ENCODE measurements at places on chromosomes 1 and 21.

- DNase-seq, result peak; percentile 69
Measured at GRCh38 chr1:167722152-167722869, 529 bp downstream of the MPZL1 start.

GRCh38 chr1:224684979-224685425, 68.9 kb downstream of the CNIH3 start:
- DNase-seq, result no peak

DNA sequence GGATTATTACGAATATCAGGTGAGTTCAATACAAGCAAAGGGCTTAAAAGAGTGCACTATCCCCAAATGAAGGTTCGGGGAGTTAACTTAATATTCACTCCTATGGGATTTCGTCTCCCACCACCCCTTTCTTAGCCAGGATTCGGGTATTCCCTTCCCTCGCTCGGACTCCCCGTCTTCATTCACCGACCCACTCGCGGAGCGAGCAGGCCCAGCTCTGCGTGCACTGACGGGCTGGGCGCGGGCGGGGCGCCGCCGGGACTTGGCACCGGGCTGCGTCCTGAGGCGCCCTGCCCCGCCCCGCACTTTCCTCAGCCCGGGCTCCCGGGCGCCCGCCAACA, 7.7 kb upstream of the MPZL1 start:
- peak; percentile 89 for DNase-seq

GRCh38 chr1:119250299-119250698, 109.8 kb upstream of the WARS2 start:
- no peak for DNase-seq

DNA sequence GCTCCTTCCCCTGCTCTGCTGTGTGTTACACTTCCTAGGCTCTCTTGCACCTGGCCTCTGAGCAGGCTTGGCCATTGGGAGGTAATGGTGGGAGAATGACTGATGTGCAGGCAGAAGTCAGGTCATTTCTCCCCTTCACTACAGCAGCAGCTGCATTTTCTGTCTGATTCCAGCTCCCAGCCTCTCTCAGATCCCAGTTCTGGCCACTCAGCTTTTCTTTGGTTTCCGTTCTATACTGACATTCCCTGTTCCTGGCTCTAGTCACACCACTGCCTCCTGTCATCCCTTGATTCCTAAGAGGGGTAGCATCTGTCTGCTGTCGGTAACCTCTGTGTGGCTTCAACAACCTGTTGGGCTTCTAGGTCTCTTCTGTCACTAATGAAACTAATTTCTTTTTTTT, 127.7 kb upstream of the HOOK1 start:
- no peak for DNase-seq

- DNase-seq, result no peak
Measured at GRCh38 chr21:45010860-45011259, 63.5 kb upstream of the ADARB1 start.

GRCh38 chr21:17578162-17578561, 34.5 kb downstream of the BTG3 start:
- no peak for DNase-seq

DNA sequence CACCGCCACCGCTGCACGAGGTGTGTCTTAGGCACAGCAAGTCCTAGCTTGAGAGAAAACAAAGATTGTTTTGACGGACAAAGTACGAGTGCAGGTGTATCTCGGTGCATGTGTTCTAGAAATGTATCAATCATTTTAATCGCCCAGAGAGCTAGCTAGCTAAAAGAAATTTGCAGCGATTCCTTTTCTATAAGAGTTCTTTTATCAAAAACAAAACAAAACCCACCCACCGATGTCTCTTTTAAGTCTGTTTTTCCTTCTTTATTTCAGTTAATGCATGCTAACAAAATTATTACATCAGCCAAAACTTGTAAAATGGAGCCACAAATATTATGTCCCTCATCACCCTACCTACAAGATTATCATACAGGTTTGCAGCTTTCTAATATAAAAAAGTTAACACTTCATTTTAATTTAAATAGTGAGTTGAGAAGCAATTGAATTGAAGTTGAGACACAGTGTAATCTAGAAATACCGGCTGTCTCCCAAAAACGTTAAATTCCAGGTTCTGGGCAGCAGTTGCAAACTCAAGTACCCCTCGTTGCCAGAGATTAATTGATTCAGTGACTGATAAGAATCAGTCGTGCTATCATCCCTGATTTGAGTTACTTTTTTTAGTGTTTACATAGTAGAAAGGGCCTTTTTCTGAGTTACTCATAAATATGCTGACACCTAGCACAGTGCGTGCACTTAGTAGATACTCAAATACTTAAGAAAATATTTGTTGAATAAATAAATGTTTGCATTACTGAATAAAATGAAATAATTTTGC, 1.5 kb upstream of the SYDE2 start:
- no peak for DNase-seq

DNA sequence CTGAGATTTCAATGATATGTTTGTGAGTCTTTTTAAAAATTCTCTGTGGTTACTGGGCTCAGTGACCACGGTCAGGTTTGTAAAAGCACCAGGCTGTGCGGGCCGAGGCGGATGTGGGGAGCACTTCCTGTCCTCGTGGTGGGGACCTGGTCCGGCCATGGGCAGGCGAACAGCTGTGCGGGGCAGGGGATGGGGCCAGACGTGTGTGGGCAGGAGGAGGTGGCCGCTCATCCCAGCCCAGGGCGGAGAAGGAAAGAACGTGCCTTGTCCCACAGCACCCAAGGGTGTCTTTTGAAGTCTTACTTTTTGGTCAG, 5.2 kb upstream of the OXCT2 start:
- DNase-seq, result no peak

GRCh38 chr1:176382163-176382562, 80.8 kb upstream of the PAPPA2 start:
- DNase-seq, result no peak

DNA sequence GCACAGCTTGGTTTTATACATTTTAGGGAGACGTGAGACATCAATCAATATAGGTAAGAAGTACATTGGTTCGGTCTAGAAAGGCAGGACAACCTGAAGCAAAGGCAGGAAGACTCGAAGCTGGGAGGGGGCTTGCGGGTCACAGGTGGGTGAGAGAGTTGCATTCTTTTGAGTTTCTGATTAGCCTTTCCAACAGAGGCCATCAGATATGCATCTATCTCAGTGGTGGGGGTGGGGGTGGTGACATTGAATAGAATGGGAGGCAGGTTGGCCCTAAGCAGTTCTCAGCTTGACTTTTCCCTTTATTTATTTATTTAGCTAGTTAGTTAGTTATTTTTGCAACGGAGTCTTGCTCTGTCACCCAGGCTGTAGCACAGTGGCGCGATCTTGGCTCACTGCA, 85.6 kb downstream of the WDR4 start:
- no peak for DNase-seq

GRCh38 chr21:14826630-14827029, 238.2 kb downstream of the NRIP1 start:
- no peak for DNase-seq

- no peak for DNase-seq
Measured at GRCh38 chr1:29683472-29683871, 447.1 kb downstream of the PTPRU start.

DNA sequence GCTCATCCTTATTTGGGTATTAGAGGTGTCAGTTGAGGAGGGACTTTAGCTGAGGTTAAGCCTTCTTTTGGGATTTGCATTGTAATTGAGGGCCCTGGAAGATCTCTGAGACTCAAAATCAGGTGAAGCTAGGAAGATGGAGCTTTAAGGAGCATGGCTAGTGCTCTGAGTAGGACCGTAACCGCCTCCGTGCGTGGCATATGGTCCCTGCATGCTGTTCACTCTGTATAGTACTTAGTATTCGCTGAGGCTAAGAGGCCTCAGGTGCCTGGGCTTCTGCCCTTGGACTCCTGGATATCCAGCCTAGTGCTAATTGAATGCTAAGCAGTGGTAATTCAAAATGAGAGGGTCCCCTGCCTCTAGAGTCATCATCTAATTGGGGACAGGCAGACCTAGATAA, 22.5 kb downstream of the NSUN4 start:
- no peak for DNase-seq

DNA sequence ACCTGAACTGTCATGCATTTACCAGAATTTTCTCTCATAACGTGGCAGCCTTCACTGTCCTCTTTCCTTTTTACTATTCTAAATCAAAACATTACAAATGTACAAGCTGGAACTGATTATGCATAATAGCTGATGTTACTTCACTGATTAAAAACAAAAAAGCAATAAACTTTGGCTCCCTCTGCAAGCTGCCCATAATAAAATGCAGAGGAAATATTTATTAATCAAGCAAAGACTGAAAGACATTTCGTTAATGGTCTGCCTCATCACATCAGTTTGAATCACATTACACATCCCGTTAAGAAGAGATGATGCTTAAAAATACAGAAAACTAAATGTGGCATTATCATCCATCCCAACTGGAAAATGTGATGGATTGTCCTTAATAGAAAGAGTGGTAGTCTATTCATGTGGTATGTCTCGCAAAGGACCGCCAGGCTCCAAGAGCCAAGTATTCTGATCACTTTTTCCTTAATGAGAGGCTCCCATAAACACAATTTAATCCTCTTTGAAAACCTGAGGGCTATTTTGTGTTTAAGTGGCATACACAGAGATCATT, 225.3 kb downstream of the RGS7 start:
- no peak for DNase-seq

DNA sequence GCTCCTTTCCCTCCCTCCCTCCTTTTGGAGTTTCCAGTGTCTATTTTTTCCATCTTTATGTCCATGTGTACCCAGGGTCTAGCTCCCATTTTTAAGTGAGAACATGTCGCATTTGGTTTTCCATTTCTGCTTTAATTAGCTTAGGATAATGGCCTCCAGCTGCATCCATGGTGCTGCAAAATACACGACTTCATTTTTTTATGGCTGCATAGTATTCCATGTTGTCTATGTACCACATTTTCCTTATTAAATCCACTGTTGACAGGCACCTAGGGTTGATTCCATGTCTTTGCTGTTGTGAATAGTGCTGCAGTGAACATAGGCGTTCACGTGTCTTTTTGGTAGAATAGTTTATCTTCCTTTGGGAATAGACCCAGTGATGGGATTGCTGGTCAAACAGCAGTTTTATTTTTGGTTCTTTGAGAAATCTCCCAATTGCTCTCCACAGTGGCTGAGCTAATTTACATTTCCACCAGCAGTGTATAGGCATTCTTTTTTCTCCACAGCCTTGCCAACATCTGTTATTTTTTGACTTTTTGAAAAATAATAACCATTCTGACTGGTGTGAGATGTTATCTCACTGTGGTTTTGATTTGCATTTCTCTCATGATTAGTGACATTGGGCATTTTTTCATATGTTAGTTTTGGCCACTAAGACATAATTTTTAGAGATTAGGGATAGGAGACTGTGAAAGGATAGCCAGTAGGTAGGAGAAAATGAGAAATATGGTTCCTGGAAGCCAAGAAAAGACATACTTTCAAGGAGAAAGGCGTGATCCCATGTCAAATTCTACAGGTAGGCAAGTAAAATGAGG, 50.4 kb downstream of the ADAMTS1 start:
- no peak for DNase-seq

DNA sequence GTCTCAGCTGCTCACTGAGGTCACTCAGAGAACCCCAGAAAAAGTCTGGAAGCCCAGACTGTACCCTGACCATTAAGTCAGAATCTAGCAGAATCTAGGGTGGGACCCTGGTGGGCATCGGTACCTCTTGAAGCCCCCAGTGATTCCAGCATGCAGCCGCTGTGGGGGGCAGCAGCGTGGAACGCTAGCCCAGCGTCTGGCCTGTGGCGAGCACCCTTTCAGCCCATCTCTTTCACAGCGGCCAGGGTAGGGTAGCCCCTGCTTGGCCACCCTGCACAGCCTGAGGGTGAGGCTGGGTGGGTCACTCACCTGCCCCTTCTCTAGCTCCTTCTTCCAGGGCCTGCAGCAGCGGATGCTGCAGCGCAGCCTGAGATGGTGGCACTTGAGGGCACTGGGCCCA, 16.3 kb downstream of the C1orf167 start:
- no peak for DNase-seq

DNA sequence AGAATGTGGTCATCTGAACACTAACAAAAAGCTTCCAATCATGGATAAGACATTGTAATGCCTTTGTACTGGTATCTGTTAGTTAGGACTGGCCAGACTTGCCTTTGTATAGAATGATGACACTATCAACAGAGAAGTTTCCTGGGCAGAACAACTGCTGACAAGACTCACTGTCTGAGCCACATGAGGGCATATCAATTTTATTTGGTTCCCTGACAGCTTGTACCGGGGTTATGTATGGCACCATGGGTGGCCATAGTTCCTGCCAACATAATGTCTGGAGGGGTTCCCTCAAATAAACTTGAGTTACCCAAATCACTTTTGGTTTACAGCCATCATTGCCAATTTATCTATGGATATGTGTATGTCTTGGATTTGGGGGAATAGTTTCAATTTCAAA, 13.6 kb upstream of the H3-3A start:
- DNase-seq, result no peak

GRCh38 chr1:162994921-162995320, 74.2 kb upstream of the RGS4 start:
- no peak for DNase-seq

DNA sequence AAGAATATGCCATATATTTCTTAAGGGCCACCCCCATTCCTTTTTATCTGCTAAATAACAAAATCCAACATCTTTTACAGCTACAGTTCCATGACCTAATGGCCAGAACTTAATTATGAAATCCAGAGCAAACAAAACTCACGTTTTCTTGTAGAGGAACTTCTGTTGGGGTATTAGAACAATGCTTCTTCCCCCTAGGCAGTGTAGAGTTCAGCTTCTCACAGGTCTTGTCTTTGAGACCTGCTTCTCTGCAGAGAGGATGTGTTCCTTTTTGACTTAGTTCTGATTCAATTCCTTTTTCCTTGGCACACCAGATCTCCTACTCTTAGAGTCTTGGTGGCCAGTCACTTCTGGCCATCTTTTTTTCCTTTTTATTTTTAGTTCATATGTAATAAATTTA, 22.2 kb downstream of the VAV3 start:
- no peak for DNase-seq

GRCh38 chr1:99645699-99646531, at the start of gene PALMD:
TSS of gene PALMD (plus strand) at chr1:99646113. CDS start at chr1:99646318, 205 bp downstream.
- DNase-seq, result peak; percentile 21

GRCh38 chr1:89279011-89279466, 6.4 kb upstream of the GBP5 start:
- no peak for DNase-seq

DNA sequence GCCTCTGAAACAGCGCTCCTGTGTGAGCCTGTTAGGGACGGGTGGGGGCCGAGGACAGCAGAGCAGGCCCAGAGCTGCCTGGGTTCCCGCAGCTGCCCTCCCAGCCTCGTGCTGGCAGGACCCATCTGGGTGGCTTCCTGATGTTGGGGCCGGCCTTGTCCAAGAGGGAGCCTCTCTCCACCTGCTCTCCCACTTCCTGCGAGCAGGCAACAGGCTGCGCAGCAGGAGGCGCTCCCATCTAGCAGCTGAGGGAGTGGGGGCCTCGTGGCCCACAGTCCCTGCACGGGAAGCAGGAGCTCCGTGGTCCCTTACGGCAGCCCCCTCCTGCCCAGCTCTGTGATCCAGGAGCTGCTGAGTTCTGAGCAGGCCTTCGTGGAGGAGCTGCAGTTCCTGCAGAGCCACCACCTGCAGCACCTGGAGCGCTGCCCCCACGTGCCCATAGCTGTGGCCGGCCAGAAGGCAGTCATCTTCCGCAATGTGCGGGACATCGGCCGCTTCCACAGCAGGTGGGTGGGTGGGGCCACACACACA, 68.0 kb downstream of the TRIM11 start:
- DNase-seq, result no peak
